Right renal pelvis (tissue), 4 donors: ENCODE measurements at places on chromosomes 7 and 10. TPM values are rescaled to one million over a fixed set of nuclear protein-coding genes. Genes with fewer than 3 reads are reported as not detected.

The TEX47 gene
- not detected for polyA plus RNA-seq

The CYCS gene
- polyA plus RNA-seq, result 203 TPM

The TMEM273 gene
- polyA plus RNA-seq, result 2.1 TPM

The TAS2R4 gene
- polyA plus RNA-seq, result 1.2 TPM

The SVIL gene
- 42.1 TPM for polyA plus RNA-seq

The GJD4 gene
- 0.08 TPM for polyA plus RNA-seq

The FGL2 gene
- polyA plus RNA-seq, result 64.2 TPM

The EXOC6 gene
- polyA plus RNA-seq, result 20.8 TPM

The CYP26C1 gene
- not detected for polyA plus RNA-seq

The MARVELD1 gene
- 48.2 TPM for polyA plus RNA-seq

The ADCY1 gene
- polyA plus RNA-seq, result 4.0 TPM

The OR2A5 gene
- polyA plus RNA-seq, result 0.17 TPM

The NEBL gene
- 105 TPM for polyA plus RNA-seq

The NHLRC2 gene
- polyA plus RNA-seq, result 21.2 TPM

DNA sequence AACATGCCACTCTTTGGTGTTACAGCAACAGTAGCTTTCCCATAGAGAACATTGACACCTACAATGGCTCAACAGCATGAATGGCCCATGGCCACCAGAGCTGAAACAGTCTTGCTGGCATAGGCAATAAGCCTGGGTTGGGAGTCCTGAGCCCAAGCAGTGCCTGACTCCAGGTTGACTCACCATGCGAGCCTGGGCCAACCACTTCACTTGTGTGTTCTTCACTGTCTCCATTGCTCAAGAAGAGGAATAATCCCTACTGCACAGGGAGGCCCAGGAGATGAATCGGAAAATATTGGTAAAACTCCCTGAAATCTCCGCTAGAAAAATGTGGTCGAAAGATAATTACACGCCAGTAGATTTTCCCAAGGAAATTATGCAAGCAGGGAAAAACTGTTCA is 89.2 kb upstream of the INHBA start:
- DNase-seq, result no peak

GRCh38 chr7:20440472-20441105 is 109.9 kb downstream of the ITGB8 start:
- DNase-seq, result no peak

DNA sequence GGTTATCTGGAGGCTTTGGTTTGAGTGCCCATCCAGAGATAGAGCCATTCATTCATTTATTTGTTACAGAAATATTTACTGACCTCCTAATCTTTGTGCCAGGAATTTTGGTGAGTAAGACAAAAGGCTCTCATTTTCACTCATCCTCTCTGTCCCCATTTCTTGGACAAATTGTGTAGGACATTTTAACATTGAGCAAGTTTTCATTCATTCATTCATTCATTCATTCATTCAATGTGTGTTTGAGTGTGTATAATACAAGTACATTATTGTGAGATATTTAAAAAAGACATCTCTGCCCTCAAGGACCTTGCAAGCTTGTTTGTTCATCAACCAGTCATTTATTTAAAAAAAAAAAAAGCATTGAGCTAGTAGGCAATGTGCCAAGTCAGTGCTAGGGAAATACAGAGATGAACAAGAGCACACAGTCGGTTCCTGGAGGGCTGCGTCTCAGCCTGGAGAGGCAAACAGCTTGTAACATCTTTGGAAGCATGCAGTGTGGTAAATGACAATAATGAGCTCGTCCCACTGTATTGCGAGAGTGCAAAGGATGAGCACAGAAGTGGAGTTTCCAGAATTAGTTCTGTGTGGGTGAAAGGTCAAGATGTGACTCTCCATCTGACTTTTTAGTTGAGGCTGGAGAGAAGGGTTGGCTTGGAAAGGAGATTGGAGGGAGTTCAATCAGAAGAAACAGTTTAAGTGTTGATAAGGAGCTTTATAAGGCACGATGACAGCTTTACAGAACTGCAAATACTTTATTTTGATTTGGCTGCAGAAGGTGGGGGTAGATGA is 50.5 kb upstream of the HBP1 start:
- DNase-seq, result no peak

DNA sequence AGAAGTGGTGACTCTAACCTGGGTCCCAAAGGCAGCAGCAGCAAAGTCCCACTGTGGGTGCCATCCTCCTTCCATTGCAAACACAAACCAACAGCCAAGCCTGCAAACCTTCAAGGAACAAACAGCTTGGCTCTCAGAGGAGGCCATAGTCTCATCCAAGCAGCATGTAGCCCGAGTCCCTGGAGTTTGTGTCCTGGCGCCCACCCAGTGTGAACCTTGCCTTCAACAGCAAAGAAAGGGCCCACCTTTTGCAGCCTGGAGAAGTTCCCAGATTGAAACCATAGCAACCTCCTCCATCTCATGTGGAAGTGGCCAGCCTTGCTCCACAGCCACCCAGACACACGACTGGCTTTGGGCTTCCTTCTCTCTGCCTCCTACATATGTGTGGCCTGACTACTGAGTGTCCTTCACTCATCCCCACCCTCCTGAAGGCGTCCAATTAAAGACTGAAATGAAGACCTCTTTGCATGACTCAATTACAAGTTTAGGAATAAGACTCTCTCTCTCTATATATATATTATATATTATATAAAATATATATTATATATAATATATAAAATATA is 106.1 kb downstream of the C10orf90 start:
- no peak for DNase-seq

DNA sequence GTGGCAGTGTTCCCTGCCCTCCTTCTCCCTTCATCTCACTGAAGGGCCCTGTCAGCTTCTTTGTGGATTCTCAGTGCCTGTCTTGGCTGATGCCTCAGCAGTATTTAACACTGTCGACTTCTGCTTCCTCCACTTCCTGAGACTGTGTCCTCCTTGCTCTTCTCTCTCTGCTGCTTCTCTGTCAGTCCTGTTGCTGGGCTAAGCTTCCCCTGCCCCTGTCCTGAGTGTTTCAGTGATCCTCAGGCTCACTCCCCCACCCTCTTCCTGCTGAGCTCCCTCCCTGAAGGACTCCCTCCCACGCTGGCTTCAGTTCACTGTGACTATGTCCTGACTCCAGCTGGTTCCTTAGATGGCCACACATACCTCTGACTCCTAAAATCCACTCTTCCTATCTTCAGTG is 64.9 kb downstream of the CREM start:
- no peak for DNase-seq

GRCh38 chr7:146865696-146866095 is 749.1 kb downstream of the CNTNAP2 start:
- no peak for DNase-seq

GRCh38 chr10:12484941-12485805 is 135.8 kb downstream of the CAMK1D start:
- no peak for DNase-seq

GRCh38 chr7:151087245-151088018 is 1.2 kb downstream of the AGAP3 start:
- no peak for DNase-seq

GRCh38 chr7:92750946-92751345 is 85.4 kb downstream of the CDK6 start:
- no peak for DNase-seq

DNA sequence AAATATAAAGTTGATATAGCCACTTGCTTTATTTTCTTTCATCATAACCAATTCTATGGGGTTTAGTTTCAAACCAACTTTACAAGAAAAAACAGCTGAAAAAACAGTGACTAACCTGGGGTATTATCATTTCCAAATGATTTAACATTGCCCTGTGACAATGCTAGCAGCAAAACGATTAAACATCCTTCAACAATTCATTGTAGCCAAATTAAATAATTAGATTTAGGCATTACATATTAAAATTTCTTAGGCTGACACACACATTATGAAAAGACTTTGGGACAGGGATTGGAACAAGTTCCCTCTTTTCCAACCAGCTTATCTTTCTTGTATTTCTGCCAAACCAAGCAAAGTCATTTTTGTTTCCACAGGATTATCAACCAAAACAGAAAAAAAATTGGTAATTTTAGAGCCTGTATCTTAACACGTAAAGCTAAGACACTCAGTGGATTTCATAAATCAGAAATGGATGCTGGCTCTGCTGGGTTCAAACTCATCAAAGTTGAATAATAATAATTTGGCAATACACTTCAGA is 84.0 kb downstream of the SEMA3D start:
- DNase-seq, result no peak

DNA sequence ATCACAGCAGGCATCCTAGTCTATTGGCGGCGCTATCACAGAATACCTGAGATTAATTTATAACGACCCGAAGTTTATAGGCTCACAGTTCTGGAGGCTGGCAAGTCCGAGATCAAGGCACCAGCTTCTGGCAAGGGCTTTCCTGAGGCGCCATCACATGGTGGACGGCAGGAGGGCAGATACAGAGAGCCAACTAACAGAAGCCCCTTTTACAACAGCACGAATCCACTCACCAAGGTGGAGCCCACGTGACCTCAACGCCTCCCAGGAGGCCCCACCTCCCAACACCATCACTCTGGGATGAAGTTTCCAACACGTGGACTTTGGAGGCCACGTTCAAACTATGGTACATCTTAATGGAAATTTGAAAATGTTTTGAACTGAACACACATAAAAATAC is 255.3 kb downstream of the ELFN1 start:
- no peak for DNase-seq

DNA sequence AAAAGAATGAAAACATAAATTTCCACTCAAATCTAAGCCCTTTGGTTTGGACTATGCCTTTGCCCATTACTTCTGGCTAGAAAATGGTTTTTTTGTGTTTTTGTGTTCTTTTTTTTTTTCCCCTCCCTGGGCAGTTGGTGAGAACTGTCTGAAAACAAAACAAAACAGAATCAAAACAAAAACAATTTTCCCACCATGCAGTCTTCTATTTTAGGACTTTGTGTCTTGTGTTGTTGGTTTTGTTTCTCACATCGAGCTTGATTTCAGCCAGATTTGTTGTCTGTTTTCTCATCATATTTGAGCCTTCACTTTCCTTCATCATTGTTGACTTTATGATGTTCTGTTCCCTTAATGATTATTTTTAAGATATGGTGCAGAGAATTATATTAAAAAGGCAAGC is 206.3 kb downstream of the MACC1 start:
- no peak for DNase-seq

- DNase-seq, result no peak
Measured at GRCh38 chr7:1865000-1865555, 195.0 kb downstream of the ELFN1 start.

GRCh38 chr7:143331179-143331801 is 15.4 kb downstream of the CLCN1 start:
- DNase-seq, result no peak

DNA sequence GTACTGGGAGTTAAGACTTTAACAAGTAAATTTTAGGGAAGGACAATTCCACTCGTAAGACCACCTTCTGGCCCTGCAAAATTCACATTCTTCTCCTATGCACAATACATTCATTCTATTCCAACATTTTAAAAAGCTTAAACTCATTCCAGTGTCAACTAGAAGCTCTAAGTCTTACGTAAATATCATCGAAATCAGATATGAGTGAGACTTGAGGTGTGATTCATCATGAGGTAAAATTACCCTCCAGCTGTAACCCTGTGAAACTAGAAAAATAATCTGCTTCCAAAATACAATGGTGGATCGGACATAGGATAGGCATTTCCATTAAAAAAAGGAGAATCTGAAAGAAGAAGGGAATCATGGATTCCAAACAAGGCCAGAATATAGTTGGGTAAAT is 370.3 kb downstream of the CDC14C start:
- DNase-seq, result no peak

- no peak for DNase-seq
Measured at GRCh38 chr10:129531195-129531968, 64.3 kb downstream of the MGMT start.

GRCh38 chr10:77865580-77866324 is 60.8 kb downstream of the DLG5 start:
- DNase-seq, result no peak

DNA sequence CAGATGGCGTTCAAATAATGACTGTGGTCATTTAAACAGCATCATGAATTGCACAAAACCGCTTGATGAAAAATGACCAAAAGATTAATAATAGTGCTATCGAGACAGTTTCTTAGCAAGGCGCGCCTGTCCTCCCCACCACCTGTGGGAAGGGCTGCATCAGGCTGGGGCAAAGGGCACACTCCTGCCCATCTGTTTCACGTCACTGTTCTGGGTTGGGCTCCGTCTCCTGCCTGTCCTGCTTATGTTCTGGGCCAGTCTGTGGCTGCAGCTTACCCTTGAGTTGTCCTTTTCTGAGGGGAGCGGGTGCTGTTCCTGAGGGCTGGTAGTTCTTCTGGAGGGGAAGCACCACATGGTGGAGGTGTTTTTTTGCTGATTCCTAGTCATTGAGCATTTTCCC is 13.3 kb downstream of the RBM17 start:
- DNase-seq, result no peak

DNA sequence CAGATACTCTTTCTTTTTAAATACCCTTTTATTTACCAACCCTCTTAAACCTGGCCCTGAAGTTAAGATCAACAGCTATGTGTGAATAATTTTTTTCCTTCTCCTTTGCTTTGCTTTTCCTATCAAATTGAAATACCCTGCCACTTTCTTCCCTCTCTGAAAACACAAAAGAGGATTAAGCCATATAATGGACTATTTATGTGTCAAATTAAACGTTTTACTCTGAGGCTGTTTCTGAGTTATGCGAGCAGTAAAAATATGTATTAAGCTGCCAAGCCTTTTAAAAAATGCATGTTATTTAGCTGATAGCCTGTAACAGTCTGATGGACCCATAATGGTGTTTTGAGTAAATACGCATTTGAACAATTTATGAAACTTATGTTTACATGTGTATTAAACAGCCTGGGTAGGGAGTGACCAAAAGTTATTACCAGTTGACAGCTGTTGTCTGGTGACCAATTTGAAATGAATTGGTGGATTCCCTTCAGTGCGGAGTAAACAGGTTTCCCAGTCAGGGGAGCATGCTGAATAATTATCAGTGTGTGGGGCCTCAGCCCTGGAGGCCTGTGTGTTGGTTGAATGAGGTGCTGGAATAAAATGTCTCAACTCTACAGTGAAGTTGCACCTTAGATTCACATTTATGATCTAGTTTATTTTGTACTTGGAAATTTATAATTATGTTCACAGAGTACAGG is 89.6 kb downstream of the AUTS2 start:
- DNase-seq, result no peak

- no peak for DNase-seq
Measured at GRCh38 chr7:44882899-44883298, 2.4 kb downstream of the PURB start.

GRCh38 chr7:27375958-27376357 is 133.4 kb downstream of the EVX1 start:
- DNase-seq, result no peak

DNA sequence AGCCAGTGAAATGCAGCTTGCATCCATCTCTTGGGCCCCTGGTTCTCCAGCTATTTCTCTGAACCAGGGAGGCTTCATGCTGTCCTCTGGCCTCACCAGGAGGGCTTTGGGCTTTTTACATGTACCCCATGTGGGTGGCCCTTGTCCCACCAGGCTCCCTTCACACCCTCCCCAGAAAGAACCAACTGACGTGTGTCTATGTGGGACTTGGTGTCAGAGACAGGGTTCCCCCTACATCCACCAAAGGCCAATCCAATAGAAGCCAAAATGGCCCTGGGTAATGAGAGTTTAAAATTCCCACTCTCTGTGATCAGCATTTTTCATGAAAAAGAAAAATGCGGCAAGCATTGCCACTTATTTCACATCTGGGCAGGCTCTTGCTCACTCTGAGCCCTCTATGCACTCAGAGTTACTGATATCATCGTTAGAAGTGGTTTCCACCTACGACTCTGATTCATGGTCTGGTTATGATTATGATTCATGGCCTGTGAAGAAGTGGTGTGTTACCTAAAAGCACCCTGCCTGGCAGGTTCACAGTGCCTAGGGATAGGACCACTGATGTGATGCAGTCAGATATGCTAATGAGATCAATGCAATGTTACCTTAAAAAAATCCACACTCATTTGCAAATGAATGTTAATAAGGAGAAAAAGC is 133.5 kb downstream of the BUB3 start:
- no peak for DNase-seq

- DNase-seq, result no peak
Measured at GRCh38 chr7:12943781-12944180, 256.3 kb downstream of the ARL4A start.
